ENCODE measurements at places on chromosomes 7 and 10.
A peak's percentile ranks its signal among the peaks of the same experiment; 100 is the strongest.

GRCh38 chr10:30562787-30563186, 66.8 kb downstream of the LYZL2 start:
- no peak for DNase-seq

DNA sequence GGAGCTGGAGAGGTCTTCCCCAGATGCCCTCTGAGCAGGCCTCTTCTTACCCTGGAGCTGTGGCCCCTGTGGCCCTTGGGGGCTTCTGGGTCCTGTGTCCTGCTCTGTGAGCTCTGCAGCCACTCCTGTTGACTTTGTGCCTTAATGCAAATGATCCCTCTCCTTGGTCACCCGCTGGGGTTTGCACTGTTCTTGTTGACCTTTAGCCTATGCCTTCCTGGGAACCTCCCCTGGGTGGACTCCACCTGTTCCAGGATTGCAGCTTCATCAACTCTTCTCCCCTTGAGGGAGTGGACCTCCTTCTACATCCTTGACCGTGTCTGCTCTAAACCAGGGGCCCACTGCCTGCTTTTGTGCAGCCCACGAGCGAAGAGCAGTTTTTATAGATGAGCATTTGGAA, 58.6 kb upstream of the CTBP2 start:
- no peak for DNase-seq

DNA sequence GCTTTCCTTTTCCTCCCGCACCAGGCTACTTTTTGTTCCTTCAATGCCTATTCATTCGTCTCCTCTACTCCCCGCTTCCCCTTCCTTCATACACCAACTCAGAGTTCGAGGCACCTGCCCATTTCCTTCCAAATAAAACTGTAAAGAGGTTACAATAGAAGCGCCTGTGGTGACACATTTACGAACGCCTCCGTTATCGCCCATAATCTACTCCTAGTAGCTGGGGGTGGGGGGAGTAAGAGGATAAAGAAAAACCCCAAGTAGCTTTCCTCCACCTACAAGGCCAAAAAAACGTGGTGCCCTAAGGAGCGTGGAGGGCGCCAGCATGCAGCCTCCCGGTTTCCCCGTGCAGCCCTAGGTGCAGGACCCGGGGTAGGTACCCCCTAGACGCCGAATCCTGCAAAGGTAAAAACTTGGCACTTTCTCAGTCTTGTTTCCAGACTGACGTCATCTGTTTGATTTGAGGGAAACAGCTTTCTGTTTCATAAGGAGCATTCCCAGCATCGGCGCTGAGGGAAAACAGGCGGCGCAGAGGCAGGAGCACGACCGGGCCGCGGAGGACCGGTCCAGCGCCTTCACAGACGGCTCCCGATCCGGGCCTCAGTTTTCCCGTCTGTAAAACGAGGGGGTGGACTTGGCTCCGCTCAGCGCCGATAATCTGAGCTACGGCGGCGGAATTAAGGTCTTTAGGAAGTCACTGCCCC, 922 bp downstream of the PPA1 start:
- DNase-seq = peak; percentile 64

GRCh38 chr10:20963056-20963455, 65.9 kb upstream of the NEBL start:
- no peak for DNase-seq

- DNase-seq = no peak
Measured at GRCh38 chr10:122541541-122542002, 19.0 kb upstream of the DMBT1 start.

DNA sequence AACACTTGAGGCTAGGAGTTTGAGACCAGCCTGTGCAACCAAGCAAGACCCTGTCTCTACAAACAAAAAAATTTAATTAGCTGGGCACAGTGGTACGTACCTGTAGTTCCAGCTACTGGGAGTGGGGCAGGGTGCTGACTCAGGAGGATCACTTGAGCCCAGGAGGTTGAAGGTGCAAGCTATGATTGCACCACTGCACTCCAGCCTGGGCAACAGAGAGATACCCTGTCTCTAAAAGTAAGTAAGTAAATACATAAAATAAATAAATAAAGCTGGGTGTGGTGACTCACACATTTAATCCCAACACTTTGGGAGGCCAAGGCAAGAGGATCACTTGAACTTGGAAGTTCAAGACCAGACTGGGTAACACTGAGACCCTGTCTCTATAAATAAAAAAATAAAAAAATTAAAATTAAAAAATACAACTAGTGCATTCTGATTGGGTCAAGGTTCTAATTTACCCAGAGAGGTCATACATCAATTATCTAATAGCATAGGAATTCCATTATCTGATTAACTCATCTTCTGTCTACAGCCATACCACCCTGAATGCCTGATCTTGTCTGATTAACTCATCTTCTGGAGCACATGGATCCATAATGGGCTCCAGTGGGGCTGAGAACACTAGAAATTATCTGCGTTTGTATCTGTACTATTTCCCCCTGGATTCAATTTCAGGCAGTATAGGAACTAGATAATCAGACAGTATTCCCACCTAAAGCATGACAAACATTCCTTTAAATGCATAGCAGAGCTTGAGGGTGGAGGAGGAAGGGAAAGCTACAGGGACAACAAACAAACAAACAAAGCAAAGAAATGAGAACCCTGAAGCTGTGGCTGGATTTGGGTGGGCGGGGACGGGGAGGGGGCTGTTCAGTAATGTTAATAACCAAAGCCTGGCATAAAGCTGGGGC, 21.0 kb upstream of the HILPDA start:
- no peak for DNase-seq
